ENCODE measurements at places on chromosomes 1 and 21.

DNA sequence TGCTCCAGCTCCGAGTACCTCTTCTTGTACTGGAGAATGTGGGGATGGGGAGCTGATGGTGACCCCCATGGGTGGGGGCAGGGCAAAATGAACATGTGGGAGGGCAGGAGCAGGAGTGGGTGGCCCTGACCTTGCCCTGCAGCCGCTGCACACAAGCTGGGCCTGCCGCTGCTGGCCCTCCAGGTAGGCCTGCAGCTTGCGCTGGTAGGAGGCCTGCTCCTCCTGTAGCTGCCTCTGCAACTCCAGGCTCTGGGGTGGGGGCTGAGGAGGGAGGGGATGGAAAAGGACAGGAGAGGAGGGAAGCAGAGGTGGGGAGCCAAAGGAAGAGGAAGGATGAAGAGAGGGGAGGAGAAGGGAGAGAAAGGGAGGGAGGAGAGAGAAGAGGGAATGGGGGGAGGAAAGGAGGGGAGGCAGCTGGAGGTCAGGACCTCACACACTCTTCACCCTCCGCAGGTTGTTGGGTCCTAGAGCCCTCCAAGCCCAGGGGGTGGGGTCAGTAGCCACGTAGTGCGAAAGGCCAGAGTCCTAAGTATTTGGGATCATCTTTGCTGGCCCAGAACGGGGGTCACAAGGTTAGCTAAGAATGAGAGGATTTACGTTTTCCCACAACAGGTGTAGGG lies 22.9 kb downstream of the RNU1-1 start:
- no peak for DNase-seq

GRCh38 chr1:54833121-54833520 lies 32.0 kb upstream of the TTC22 start:
- no peak for DNase-seq

GRCh38 chr1:97385536-97386277 lies 535.1 kb downstream of the DPYD start:
- no peak for DNase-seq

DNA sequence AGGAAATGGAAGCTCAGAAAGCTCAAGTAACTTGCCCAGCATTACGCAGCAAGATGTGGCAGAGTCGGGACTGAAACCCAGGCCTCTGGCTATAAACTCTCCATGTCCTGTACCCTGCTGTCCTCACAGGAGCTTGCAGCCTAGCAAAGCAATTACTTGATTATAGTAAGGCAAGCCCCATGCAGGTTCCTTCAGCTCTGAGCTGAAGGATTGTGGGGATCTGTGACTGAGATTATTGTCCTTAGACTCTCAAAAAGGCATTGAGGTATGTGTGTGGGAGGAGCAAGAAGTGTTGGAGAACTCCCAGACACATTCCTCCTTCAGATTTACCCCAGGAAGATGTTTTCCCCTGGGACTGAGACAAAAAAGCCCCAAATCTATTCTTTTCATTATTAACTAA lies 124.0 kb upstream of the SPATA6 start:
- no peak for DNase-seq

DNA sequence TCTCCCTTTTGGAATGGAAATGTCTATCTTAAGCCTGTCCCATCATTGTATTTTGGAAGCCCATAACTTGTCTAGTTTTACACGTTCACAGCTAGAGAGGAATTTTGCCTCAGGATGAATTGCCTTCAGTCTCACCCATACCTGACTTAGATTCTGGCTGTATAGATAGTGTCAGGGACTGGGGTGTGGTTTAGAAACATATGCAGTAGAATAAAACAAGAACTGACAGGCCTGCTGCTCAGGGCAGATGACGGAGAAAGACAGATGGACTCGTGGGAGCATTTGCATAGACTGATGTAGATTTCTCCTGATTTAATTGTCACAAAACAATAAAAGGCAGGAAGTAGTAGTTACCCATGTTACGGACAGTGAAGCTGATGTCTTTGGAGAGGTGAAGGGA lies 166.7 kb downstream of the UCK2 start:
- DNase-seq = no peak

DNA sequence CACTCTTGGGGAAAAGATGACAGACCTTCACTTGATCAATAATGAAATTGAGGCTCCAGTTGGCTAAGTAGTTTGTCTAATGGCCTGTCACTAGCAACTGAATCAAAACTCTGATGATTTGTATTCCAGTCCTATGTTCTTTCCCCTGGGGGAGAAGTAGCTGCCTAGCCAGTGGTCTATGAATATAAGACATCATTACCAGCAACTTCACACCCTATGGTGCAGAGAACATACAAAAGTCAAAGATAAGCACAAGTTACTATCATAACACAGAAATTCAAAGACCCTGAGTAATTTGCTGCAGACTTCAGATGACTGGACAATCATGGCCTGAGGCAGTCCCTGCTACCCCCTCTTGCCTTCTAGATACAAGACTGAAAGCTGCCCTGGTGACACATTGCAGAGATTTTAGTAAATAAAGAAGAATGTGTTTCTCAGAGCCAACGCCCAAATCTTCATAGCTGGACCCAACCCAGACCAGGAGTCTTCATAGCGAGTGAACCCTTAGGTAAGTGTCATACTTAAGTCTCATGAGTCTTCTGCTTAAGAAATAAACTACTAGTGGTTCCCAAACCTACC lies 993 bp downstream of the PDZK1 start:
- DNase-seq = no peak

- DNase-seq = no peak
Measured at GRCh38 chr1:233477359-233477758, 136.5 kb upstream of the KCNK1 start.

DNA sequence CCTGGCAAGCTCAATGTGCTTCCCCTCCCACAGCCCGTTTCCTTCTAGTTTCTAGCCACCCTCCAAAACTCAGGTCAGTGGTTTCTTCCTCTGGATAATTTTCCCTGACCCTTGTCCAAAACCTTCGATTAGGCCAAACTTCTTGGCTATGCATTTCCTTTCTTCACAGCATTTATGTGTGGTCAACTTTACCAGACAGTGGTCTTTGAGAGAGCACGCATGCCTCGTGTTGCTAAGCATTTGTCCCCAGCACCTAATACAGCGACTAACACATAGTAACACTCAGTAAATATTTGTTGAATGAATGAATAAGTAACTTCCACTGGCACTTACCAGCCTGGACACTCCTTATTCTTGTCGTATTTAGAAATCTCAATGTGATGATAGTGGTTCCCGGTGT lies 610.7 kb downstream of the PLPP3 start:
- DNase-seq = no peak
